ENCODE measurements at places on chromosomes 5 and 9. TPM values are rescaled to one million over a fixed set of nuclear protein-coding genes. Genes with fewer than 3 reads are reported as not detected.

Gene AK8
- total RNA-seq: 0.18 TPM

Gene PCA3
- total RNA-seq: not detected

Gene C9orf153
- total RNA-seq: not detected

Gene TEX48
- not detected for total RNA-seq

Data from myometrial cell (primary cell).